Putamen (tissue), 1 donor: ENCODE measurements at places on chromosomes 2 and 18.

DNA sequence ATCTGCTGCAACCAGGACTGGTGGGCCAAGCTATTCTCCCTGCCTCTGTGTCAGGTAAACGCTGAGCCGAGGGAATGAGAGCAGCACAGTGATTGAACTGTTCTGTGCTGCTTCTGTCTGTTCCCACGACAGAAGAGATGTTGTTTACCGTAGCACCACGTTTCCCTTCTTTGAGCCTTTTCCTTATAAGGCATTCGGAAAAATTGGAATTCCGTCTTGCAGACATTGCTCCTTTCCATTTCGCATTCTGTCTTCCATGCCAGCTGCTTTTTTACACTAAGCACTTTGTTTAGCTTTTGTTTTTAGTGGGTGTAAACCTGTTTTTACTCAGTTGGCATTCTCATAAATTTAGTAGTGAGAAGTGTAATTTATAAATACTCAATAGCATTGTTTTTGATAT, 103.1 kb downstream of the ZNF236 start:
- no peak for DNase-seq

GRCh38 chr18:37270038-37270665, 295.4 kb downstream of the CELF4 start:
- DNase-seq, result no peak

GRCh38 chr2:153476816-153477635, 1.5 kb downstream of the RPRM start:
- DNase-seq, result no peak

DNA sequence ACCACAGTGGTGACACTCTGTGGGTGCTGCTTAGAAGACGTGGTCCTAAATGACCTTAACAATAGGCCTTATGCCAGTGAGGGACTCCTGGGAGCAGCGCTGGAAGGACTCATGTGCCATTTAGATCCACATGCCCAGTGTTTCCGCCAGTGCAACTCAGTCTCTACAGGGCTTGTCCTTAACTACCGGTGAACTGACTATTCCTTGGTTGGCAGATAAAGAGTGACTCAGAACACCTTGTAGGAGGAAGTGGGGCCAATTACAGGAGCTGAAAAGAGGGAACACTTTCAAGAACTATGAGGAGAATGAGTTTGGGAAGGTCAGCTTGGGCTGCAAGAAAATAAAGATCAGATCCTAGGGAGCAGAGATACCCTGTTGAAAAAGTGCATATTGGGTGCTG, 1.8 kb upstream of the CDK5R2 start:
- DNase-seq, result no peak

GRCh38 chr2:195768431-195768830, 111.4 kb downstream of the SLC39A10 start:
- no peak for DNase-seq

GRCh38 chr2:195903956-195904355, 164.7 kb downstream of the DNAH7 start:
- no peak for DNase-seq

DNA sequence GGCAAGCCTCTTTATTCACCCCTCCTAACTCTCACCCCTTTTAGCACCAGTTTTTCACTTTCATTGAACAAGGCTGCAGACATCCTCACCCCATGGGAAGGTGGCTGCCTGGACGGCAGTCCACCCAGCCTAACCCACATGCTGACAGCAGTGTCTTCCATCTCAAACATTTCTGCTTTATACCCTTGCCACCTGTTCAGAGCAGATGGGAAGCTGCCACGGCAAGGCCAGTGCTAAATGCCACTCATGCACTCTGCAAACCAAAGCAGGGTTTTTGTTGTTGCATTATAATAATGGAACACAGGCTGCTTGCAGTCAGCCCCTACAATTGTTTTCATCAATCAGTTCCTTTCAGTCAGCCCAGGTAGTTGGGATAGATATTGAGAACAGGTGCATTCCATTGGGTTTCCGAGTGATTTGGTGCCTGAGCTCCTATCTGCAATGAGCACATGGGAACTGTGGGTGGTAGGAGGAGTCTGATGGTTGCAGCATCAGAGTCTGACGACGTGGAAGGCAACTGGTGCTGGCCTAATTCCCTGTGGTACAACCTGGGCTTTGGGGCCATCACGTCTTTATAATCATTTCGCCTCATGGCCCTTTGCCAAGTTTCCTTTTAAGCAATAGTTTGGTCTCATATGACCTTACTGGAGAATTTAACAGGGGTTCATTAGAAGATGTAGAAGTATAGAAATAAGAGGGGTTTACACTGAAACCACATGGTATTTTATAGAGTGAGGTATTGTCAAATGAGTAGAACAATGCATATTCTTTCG, 252.5 kb upstream of the SP5 start:
- no peak for DNase-seq

DNA sequence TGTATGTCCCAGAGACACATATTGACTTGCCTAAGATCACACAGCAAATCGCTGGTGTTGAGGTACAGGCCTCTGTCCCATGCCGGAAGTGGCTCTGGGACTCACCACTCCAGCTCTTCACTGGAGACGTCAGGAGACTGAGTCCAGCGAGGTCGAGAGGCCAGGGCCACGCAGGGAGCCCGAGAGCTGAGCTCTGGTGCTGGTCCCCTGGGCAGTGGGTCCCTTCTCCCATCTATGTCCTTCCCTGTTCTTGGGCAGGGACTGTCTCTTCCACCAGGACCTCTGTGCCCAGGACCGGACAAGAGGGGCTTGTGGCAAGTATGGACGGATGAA, 62.4 kb upstream of the TWIST2 start:
- DNase-seq, result no peak

GRCh38 chr2:238863749-238864206, 15.9 kb downstream of the TWIST2 start:
- DNase-seq, result no peak

- DNase-seq, result no peak
Measured at GRCh38 chr2:47256416-47257087, 101.4 kb upstream of the STPG4 start.

- peak; percentile 10 for DNase-seq
Measured at GRCh38 chr2:73112026-73112912, 479 bp downstream of the RAB11FIP5 start.

- no peak for DNase-seq
Measured at GRCh38 chr2:148430101-148430500, 214.4 kb upstream of the EPC2 start.

GRCh38 chr18:5979971-5980457, 84.7 kb upstream of the TMEM200C start:
- DNase-seq, result no peak

DNA sequence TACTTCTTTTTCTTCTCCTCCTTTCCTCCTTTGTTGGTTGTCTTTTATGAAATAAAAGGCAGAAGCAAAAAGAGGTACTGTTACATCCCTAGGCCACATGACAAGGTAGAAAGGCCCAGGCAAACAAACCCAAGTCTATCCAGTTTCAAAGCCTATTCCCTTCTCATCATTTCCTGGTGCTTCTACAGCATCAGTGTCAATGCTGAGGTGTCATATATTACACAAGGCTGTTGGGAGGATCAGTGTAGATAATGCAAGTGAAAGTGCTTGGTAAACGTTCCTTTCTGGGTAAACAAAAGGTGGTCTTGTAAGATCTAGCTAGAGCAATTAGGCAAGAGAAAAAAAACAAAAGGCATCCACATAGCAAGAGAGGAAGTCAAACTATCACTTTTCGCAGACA, 64.9 kb downstream of the EVA1A start:
- DNase-seq, result no peak
